ENCODE measurements at places on chromosomes 2 and 18.

GRCh38 chr2:101559551-101559950 lies 84.6 kb upstream of the RFX8 start:
- DNase-seq, result no peak

DNA sequence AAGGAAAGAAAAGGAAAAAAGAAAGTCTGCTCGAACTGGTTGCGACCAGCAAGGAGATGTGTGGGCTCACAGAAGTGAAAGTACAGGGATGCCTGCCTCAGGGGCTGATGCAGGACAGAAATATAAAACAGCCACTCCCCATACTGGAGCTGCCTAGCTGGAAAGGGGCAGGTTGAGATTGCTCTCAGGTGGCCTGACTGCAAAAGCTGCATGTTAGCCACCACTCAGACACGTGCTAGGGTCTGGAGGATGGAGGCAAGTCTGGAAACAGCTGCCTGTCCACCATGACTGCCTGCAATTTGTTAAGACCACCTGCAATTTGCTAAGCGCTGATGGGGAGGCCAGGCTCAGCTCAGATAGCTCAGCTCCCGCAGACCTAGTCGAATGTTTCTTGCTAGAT lies 17.9 kb downstream of the B3GNT7 start:
- no peak for DNase-seq

DNA sequence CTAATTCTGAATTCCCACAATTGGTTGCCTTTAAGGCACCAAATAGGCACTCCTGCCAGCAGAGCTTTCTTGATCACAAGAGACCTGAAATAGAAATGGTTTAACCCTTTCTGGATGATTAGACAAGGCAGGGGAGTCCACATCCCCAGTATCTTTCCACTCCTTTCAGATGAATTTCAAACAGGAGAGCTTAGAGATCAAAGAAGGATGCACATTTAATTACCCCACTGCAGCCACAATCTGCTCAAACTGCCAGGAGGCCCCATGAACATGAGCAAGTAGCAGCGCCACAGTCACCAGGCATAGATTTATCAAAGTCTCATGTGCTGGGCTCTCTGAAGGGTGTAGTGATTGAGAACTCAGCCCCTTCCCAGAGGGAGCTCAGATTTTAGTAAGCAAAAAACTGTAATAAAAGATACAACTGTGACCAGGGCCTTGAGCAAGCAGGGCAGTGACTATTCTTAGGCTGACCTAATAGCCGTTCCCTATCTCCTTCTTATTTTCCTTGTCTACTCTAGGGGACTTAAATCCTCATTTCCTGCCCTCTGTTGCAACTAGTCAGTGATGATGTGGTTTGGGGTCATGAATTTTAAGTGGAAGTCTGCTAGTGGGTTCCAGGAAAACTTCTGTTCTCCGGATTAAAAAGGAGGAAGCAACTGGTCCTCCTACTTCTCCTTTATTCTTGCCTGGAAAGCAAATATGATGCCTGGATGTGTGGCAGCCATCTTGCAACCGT lies 53.7 kb downstream of the SLC4A3 start:
- no peak for DNase-seq

- no peak for DNase-seq
Measured at GRCh38 chr2:120855855-120856405, 120.3 kb downstream of the GLI2 start.

DNA sequence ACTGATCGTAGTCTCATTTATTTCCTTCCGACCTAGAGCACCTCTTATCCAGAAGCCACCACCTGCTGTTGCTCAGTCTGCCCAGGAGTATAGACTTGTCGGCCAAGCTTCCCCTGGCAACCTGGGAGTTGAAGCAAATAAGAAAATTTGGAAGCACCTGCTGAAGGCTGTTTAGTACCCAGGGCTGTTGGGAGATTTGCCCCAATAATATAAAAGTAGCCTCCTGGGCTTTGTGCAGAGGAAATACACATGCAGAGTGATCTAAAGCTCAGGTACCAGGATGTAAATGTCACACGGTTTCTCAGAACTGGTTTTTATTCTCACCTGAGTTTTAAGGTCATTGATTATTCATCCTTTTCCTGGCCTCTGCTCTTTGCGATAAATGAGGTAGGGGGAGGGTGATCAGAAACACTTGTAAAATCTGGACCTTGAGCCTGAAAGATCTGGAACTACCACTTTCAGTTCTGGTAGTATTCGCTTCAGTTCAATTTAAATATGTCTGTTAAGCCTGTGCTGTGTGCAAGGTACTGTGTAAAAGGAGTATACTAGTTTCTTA lies 789 bp upstream of the COX7A2L start:
- no peak for DNase-seq

DNA sequence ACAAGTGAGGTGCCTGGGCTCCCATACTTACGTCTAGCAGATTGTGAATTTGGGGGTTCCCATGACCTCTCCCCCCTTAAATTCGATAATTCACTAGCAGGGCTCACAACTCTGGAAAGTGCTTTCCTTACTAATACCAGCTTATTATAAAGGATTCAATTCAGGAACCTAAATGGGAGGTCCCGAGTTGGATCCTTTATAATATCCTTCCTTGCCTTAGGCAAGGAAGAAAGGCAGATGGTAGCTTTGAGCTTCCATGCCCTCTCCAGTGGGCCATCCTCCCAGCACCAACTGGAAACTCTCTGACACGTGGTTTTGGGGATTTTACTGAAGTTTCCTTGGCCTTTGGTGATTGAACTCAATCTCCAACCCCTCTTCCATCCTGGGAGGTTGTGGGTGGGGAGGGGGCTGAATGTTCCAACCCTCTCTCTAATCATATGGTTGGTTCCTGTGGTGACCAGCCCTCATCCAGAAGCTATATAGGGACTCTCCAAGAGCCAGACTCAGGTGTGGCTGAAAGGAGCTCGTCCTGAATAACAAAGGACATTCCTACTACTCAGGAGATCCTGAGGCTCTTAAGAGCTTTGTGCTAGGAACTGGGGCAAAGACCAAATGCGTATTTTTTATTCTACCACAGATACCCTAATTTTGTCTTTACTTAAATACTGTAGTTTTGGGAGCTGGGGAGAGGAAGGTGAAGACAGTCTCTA lies 62.2 kb downstream of the HAUS1 start:
- DNase-seq, result no peak

DNA sequence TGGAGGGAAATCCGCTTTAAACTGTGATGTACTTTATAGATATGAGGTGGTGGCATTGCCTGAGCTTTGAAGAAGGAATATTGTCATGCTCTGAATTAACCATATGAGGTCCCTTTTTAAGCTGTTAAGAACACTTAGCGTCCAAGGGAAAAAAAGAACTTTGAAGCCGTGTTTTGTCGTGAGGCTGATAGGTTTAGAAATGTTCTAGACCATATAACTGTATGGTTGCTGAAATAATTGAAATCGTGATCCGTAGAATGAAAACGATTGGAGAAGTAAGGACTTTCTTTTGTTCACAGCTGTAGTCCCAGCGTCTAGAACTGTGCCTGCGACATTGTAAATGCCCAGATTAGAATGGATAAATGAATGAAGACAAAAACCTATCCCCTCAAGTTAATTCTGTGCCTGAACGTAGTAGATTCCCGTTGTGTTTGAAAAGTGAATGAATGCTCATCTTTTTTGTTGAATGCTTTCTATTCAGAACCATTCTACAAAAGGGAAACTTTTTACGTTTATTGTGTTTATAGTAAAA lies 1.5 kb downstream of the SMCHD1 start:
- DNase-seq, result no peak

DNA sequence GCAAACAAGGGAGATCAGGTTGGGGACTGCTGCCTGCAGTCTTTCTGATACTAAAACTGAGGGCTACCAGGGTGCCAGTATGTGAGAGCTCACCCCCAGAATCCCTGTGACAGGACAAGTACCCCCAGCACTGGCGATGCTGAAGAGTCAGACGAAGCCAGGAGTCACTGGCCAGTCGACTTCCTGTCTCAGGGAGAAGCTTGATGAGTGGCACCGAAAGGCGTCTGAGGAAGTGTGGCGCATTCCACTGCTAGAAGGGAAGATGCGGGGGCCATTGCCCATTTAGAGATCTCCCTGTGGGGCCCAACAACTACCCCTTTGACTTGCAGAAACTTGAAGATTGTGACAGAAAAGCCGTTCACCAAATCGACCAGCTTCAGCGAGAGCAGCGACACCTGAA lies 22.0 kb downstream of the MXD1 start:
- peak; percentile 66 for DNase-seq

DNA sequence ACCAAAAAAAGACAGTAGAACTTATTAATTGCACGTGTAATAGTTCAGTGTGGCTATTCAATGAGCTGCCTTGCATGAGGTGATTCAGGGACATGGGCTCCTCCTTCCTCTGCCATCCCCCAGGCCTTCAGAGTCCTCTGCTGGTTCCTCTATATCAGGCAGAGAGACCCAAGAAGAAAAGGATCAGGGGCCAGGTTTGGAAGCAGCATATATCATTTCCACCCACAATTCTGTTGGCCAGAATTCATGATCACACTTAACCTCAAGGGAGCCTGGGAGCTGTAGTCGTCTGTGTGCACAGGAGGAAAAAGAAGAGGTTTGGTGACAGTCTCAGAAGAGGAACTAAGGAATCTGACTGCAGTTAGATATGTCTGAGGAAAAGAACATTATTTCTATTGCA lies 114.0 kb upstream of the GLS start:
- DNase-seq, result peak; percentile 15

DNA sequence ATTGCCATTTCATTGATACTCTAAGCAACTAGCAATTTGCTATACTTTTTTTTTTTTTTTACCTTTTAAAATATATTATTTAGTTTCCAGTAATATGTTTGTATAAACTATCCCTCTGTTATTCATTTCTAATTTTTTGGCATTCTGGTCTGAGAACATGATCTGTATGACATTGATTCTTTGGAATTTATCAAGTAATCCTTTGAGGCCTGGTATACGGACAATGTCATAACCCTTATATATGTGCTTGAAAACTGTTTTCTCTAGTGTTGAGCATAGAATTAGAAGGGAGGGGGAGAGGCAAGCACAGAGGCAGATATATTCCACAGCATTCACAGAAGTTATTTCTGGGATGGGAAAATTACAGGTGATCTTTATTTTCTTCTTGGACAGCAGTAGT lies 48.2 kb upstream of the POLE4 start:
- no peak for DNase-seq

DNA sequence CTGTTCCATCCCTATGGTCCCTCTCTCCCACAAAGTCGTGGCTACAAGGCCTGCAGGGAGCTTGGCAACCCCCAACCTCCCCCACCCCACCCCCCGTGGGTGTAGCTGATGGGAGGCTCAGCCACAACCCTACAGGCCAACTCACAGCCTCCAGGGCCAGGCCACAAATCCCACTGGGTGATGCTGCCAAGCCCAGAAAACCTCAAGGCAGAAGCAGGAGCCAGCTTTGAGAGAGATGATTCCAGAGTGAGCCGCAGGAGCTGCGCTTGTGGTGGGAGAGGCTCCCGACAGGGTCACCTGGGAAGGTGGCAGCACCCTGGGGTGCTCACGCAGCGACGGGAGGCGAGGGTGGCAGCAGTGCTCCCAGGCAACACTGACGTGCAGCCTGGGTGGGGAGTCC lies 44.8 kb downstream of the ADCY3 start:
- DNase-seq, result no peak

GRCh38 chr2:154452906-154453493 lies 245.5 kb upstream of the KCNJ3 start:
- DNase-seq, result peak; percentile 34

DNA sequence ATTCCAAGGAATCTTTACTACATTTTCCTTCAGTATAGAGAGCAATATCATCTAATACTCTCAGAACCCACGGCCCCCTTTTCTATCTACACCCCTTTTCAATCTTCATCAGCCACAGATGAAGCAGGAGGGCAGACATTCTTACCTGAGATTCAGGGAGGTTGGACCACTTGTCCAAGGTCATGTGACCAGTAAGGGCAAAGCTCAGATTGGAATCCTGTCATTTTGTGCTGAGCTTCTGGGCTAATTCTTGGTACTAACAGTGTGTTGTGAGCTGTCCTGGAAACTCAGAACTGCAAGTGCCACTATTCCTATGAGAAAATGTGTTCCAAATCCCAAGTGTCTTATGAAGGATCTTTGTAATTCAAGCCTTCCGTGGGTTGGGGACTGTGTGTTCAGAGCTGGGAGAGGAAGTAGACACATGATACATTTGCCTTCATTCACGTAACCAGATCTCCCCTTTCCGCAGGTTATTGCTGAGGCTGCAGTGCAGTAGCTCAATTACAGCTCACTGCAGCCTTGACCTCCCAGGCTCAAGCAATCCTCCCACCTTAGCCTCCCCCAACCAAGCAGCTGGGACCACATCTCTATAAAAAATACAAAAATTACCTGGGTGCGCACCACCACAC lies 3.3 kb downstream of the CHRNA1 start:
- DNase-seq, result no peak

- DNase-seq, result peak; percentile 38
Measured at GRCh38 chr2:37388074-37388473, 43.6 kb downstream of the QPCT start.

DNA sequence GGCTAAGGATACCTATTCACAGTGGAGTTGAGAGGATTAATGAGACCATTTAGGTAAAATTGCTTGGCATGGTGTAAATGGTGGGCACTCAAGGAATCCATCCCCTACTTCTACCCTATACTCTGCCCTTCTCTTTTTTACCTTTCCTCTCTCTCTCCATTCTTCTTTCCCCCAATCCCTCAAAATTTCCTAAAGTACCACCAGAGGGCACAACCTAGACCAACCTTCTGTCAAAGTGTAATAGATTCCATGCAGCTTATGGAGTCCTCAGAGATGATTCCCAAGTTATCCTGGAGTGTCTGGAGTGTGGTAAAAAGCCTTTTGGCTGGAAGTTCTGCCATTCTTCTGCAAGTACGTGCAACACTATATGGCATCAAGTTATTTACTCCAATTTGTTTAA lies 33.0 kb upstream of the CCDC195 start:
- DNase-seq, result no peak

DNA sequence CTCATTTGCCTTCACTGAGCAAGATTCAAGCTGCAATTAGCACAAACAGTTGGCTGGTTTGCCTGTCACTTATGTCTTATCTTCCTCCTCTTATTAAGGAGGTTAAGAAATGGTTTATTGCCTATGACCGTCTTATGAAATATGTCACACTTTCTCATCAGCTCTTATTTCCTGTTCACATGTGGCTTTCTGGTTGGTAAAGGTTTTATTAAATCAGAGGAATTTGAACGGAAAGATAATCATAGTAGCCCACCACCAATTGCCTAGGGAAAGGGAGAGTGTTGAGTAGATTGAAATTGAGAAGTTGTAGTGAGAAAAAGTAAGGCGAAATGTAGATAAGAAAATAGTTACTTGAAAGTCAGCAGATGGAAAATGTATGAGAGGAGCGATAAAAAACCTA lies 4.2 kb upstream of the IL1R1 start:
- peak; percentile 50 for DNase-seq

GRCh38 chr18:7873316-7873715 lies 306.2 kb downstream of the PTPRM start:
- DNase-seq, result no peak

GRCh38 chr2:9808334-9809063 lies 34.8 kb upstream of the TAF1B start:
- DNase-seq, result no peak

DNA sequence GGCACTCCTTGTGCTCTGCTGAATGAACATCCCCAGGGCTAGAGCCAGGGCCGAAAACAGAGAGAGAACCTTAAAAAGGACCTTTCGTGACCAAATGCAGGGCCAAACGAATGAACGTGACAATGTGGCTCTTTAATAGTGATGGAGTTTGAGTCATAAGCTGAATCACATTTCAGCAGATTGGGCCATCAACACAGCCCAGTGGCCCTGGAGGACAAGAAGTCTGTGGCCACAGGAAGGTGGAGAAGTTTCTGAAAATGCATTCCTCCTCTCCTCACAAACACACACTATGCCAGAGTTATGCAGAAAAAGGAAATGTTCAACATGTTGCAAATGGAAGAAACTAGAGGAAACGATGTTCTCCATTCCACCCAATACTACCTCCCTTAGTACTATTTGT lies 415.8 kb downstream of the HRH4 start:
- no peak for DNase-seq

- no peak for DNase-seq
Measured at GRCh38 chr2:1515073-1515430, 101.8 kb downstream of the TPO start.

All from suppressor macrophage treated with lipopolysaccharide for 1 hour (primary cell).